ENCODE measurements at places on chromosomes 7 and 10.

DNA sequence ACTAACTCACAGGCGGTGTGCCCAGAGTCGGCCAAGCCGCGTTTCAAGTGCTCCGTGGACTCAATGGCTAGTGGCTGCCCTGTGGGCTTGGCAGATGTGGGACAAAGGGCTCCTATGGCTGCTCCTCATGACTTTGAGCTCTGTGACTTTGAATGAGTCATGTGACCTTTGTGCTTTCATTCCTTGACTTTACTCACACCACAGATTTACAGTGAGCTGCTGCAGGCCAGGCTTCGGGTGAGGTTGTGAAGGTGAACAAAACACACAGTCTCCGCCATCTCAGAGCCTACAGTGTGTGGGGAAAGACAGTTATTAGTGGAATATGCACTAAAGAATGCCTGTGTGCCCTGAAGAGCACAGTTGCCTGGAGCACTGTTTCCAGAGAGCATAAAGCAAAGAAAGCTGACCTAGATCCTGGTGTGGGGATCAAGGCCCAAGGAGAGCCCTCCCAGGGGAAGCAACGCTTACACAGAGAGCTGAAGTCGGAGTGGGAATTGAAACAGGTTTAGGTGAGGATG, 29.7 kb upstream of the PLEKHA1 start:
- DNase-seq = peak; percentile 76

DNA sequence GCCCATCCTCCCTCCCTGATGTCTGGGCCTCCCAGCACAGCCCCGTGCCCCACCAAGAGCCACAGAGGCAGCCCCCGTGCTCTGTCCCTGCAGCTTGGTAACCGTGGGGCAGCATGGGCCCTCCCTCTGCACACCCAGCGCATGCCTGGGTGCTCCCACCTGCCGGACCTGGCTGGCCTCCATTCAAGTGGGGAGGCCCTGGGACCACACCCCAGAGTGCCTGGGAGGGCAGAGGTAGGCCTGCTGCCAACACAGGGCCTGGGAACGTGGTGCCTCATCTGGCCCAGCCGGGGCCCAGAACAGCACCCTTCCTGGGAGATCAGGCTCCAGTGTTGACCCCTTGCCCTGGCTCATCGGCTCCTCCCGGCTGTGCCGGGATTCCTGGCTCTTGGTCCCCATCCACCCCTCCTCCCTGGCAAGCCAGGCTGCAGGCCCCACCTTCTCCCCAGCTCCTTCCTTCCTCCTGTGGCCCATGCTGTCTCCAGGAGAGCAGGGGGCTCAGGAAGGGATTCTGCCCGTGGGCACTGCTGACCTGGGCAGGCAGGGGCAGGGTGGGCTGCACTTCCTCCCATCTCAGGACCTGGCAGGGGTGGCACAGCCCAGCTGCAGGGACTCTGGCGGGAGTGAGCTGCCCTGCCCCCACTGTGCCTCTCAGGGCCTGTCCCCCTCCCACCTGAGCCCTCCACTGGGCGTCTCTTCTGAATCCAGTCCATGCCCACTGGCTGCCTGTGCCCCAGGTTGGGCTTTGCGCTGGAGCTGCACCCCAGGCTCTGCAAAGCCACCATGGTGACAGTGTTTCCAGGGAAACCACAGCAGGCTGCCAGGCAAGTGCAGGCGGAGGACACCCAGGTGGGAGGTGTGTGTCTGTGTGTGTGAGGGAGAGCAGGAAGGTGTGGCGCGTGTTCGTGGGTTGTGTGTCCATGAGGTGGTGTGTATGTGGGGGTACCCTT, 32.6 kb downstream of the PWWP2B start:
- DNase-seq = no peak

- no peak for DNase-seq
Observed at GRCh38 chr10:111677759-111678158, 505.8 kb downstream of the GPAM start.

DNA sequence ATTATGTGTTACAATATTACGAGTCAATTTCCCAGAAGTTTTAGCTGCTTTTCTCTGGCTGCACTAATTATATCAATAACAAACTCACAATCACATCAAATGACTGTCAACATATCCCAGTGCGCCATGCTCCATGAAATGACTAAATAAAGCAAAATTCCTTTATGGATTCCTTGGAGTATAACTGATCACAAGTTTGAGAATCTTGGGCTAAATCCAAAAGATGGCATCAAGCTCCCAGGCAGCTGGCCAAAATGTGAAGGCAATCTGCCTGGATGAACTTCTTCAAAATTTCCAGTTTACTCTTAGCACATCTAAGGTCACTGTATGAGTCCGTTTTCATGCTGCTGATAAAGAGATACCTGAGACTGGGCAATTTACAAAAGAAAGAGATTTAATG, 210.8 kb downstream of the CCSER2 start:
- DNase-seq = no peak

DNA sequence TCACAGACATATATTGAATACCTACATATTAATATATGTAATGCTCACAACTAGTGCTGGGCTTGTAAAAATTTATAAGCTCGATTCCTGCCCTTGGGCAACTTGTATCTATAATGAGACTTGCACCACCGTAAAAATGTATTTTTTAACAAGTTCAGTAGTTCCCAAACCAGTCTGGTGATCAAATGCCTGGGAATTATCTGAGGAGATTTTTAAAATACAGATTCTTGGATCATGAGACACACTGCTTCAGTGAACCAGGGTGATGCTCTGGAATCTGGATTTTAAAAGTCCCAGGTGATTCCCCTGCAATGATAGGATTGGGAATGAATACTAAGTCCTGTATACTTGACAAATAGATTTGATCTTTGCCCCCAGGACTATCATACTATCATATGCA, 4.3 kb upstream of the MICU1 start:
- no peak for DNase-seq

- no peak for DNase-seq
Observed at GRCh38 chr10:71316056-71316785, 2.8 kb upstream of the SLC29A3 start.

DNA sequence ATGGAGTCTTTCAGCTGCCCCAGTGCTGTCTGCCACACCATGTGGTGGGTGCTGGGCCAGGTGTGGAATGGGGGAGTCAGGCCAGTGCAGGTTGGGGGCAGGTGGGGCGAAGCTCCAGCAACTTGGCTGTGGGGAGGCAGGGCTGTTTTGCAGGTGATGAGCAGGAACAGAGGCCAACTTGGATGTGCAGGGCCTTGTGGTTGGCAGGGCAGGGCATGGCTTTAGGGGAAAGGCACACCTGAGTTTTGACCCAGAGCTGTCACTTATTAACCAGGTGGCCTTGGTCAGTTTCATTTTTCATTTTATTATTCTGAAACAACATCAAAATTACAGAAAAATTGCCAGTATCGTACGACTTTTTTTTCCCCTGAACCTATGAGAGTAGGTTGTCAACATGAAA, 1.1 kb upstream of the SFTPA2 start:
- DNase-seq = no peak

- no peak for DNase-seq
Observed at GRCh38 chr10:131560706-131561355, 249.3 kb upstream of the TCERG1L start.

GRCh38 chr7:156764016-156764669, 123.6 kb downstream of the RNF32 start:
- DNase-seq = peak; percentile 75

- DNase-seq = no peak
Observed at GRCh38 chr7:91355695-91356435, 91.6 kb downstream of the FZD1 start.

DNA sequence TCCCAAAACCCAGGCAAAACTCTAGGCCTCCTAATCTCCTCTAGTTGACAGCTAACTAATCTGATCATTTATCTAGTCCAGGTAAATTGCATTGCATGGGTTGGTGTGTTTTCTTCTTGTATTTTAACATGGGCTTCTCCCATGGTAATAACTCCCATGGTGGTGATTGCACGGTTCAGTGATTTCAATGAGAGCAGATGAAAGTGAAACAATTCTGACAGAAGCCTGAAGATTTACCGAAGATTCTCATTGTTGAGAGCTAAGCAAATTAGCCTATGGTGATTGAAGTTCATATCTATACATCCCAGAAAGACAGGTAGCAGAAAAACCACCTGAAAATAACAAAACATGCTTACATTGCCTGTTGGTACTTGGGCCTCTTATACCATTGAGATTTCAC, 26.6 kb upstream of the LIPN start:
- no peak for DNase-seq

DNA sequence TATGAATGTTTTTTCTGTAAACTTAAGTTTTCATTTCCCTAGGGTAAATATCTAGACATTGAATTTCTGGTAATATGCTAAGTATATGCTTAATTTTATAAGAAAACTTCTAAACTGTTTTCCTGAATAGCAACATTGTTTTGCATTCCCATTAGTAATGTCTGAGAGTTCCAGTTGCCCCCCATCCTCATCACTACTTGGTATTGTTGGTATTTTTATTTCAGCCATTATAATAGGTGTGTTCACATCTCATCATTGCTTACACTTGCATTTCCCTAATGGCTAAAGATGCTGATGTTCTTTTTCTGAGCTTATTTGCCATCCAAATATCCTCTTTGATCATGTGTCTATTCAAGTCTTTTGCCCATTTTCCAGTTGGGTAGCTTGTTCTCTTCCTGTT, 269.6 kb downstream of the KCNMA1 start:
- no peak for DNase-seq

DNA sequence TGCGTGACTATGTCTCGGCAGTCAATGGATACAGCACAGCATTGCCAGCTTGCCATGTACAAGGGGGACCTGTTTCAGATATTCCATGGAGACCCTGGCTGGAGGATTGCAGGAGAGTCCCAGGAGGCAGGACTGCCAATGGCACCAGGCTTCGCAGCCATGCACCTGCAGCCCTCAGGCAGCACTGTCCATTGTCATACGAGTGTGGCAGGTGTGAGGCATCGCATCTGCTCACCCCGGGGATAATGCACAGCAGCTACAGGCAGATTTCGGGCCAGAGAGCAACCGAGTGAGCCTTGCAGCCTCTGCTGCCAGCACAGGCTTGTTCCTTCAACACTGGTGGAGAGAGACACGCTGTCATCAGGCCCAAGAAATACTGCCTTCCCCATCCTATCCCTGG, 415.1 kb downstream of the PAXIP1 start:
- DNase-seq = no peak

DNA sequence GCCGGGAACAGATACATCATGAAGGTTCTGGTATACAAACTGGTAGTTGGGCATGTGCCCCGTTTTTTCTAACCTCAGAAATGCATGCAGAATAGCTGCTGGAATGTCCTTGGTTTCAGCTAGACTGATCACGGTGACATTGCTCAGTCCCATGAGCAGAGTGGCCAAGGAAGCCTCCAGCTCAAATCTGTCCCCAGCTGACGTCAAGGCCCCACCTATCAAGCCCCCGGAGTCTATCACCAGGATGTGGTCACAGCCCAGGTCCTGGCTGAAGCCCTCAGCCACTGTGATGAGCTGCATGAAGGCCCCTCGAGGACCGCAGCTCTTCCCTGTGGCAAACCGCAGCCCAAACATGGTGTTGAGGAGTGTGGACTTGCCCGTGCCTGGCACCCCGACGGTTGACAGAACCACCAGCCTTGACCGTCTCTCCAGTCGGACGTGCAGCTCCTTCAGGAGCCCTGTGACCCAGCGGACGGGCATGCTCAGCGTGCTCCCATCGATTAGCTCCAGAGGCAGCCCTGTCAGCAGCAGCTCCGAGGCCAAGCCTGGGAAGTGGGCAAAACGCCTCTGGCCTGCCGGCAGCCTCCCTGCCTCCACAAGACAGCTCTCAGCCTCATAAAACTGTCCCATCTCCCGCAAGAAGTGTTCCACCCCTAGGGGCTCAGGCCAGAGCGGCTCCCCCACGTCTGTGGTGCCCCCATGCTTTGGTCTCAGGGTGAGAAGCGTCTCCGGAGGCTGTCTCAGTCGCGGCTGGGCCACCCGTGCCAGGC, 7.8 kb upstream of the MRPS24 start:
- no peak for DNase-seq

DNA sequence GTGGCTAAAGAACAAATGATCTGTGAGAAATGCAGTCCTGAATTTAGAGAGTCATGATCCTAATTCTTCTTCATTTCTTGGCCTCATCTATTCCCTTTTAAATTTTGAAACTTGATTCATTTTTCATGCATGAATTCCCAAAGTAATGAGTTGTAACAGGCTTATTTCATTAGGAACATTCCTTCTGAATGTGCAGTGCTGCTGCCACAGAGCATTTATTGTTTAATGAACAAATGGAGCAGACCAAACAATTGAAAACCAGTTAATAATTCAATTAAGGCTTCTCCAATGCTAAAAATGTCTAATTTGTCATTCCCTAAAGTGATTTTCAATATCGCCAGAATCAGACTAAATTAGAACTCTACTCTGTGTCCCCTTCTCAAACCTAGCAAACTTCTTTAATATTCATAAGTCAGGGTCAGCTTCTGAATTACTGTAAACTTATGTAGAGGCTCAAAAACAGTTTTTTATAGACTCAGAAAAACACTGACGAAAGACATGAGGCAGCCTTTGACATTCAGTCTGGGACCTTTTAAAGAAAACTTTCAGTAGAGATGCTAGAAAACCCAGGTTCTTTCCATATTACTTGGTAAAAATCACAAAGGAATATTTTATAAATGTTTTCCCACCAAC, 14.5 kb downstream of the LSMEM1 start:
- no peak for DNase-seq

GRCh38 chr7:1246160-1246870, 13.6 kb downstream of the UNCX start:
- DNase-seq = no peak

DNA sequence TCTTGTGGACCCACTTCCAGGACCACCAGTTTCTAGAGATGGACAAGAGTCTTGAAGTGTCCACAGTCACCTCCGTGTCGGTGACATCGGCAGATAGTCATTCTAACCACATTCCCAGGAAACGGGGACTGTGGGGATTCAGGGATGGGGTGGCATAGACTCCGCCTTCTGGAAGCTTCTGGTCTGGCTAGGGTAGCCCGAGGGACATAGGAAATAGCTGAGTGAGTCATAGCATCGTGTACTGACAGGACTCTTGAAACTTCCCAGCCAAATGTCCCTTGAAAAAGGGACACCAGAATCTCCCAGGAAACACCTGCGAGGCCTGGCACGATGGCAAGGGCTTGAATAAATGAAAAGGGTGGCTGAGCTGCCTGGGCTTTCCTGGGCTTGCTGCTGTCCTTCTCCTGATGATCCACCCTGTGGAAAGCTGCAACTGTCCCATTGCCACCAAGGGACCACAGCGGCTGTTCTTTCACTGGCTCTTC, 84.1 kb upstream of the LRRC4 start:
- peak; percentile 5 for DNase-seq

DNA sequence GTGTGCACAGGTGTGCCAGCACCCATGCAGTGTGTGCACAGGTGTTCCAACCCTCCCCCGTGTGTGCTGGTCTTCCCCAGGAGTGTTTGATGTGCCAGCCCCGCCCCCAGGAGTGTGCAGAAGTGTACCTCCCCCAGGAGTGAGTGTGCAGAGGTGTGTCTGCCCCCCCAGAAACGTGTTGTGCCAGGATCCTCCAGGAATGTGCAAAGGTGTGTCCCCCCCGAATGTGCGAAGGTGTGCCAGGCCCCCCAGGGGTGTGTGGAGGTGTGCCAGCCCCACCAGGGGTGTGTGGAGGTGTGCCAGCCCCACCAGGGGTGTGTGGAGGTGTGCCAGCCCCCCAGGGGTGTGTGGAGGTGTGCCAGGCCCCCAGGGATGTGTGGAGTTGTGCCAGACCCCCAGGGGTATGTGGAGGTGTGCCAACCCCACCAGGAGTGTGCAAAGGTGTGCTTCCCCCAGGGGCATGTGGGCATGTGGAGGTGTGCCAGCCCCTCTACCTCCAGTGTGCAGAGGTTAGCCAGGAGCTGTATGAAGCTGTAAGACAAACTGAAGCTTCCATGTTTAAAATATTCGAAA, 33.2 kb downstream of the CHST15 start:
- no peak for DNase-seq

All from Peyer's patch (tissue), 4 donors.